ENCODE measurements at places on chromosomes 13 and 19.

DNA sequence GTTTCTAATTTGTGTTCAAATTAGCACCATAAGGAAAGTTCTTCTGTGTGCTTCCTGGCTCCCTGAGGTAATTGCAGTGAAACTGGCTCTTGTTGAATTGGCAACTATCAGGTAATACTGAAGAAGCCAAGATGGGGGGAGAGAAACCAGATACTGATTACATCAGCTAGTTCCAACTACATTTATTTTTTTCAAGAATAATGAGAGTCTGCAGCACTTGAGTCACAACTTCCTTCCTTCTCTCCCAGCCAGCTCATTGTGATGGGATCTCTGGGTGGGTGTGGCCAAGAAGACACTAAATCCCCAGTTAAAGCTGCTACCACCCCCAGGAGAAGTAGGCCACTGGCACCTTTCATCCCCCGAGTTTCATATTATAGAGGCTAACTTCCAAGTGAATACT is 100.7 kb upstream of the RXFP2 start:
- no peak for DNase-seq

GRCh38 chr13:22194106-22194805 is 523.4 kb downstream of the FGF9 start:
- no peak for DNase-seq

GRCh38 chr13:51063909-51064308 is 47.2 kb downstream of the C13orf42 start:
- DNase-seq: no peak

DNA sequence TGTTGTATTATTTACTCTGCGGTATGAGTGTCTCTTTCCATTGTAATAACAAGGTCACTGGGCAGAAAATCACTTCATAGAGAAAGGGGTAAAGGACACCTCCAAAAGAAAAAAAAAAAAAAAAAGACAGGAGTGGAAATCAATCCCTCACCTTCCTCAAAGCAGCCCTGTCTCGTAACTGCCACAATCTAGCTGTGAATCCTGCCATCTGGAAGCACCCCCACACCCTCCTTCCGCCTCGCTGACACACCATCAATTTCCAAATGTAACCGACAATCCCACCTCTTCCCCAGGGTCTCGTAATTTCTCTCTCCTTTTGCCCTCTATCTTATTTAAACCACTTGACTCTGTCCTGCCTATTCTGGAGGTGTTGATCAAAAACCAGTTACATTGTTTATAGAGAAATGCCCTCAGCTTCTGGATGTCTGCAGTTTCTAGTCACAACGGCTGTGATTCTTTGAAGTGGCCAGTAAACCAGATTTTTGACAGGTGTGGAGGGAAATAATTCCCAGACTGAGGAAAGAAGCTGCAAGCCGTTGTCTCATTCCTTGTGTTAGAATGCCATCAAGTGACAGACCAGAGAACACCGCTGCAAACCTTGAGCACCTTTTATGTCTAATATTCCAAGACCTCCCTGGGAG is 9.1 kb upstream of the POP4 start:
- no peak for DNase-seq

GRCh38 chr13:40271931-40272775 is 394.3 kb downstream of the FOXO1 start:
- peak; percentile 16 for DNase-seq

GRCh38 chr19:18070181-18070580 is 16.6 kb downstream of the IL12RB1 start:
- no peak for DNase-seq

GRCh38 chr13:86559901-86560300 is 760.7 kb upstream of the SLITRK6 start:
- DNase-seq: no peak

- no peak for DNase-seq
Observed at GRCh38 chr13:23953860-23954512, 56.7 kb upstream of the C1QTNF9B start.

DNA sequence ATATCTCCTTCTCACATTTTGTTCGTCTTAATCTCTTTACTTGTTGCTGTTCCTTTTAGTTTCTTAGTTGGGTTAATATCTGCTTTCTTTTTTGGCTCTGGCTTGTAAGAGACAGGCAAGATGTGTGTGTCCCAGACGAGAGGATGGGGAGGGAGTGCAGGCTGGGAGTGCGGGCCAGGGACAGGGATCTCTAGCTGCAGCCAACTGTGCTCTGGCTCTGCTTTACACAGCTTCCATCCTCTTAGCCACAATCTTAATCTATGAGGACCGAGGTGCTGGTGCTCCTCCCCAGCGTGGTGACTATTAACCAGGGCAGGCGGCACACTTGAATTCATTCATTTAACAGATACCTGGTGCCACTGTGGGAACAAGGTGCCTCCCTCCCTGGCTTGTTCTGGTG is 70.9 kb upstream of the WASF3 start:
- no peak for DNase-seq

DNA sequence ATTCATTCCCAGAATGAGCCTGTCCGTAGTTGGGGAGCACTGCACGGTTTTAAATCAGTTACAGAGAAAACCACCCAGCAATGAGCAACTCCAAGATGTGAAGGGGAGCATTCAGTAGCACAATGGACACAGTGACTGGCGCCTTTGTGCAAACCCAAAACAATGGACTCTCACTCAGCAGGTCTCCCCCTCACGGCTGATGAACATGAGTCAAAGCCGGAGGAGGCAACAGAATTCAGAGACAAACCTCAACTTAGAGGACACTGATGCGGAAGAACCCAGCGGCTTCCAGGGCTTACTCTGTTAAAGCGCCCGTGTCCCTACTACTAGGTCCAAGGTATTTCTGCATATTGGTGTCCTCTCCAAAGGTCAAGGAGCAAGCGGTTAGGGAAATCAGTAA is 17.7 kb downstream of the PLEKHF1 start:
- DNase-seq: no peak

DNA sequence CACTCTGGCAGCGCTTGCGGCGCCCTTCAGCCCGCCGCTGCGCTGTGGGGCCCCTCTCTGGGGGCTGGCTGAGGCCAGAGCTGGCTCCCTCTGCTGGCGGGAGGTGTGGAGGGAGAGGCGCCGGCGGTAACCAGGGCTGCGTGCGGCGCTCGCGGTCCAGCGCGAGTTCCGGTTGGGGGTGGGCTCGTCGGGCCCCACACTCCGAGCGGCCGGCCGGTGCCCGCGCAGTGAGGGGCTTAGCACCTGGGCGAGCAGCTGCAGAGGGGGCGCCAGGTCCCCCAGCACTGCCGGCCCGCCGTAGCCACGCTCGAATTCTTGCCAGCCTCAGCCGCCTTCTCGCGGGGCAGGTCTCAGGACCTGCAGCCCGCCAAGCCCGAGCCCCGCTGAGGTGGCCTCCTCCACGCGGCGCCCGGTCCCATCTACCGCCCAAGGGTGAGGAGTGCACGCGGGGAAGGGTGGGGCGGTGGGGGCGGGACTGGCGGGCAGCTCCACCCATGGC is 879.0 kb upstream of the SLITRK5 start:
- DNase-seq: no peak

DNA sequence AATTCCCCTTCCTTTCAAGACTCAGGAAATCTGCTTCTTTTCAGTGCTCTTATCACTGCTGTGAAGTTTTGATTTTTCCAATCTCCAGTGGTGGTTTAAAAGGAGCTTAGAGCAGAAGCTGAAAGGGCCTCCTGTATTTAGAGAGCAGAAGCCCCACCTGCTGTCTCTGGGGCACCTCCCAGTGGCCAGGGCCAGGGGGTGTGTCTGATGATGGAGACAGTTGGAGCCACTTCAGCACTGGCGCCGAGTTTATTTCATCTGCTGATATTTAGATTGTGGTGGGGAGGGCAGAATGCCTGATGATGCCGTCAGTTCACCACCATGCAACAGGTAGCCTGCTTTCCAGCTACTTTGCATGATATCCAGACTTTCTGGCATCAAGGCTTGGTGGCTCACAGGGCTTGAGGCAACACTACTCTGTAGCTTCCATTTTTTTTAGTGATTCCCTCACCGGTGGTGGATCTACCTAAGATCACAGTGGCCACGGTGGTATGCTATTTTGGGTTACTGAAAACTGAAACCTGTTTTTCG is 371.9 kb downstream of the KCNRG start:
- no peak for DNase-seq

GRCh38 chr13:85521657-85522056 is 277.6 kb downstream of the SLITRK6 start:
- DNase-seq: no peak

DNA sequence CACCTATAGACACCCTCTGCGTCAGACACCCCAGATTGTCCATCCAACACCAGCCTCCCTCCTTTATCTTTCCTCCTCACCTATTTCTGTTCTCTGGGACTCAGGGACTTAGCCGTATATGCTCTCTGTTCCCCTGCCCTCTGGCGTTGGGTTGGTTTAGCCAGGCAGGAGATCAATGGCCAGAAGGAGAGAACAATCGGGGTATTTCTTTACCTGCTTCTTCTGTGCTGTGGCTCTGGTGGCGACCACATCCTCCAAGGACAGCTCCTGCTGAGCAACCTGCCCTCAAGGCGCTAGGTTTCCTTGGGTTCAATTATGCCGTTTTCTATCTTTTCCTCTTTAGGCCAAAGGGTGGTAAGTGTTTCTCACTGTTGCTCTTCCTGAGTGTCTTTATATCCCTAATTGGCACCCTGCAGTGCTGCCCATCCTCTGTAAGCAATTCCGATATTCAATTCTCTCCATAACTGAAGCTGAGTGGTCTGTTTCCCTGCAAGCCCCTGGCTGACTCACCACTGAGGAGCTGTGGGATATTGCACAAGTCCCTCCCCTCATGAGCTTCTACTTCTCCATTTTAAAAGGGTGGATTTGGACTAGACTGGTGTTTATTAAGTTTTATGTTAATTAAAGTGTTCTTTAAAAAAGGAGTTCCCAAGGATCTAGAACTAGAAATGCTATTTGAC is 63.7 kb upstream of the TMTC4 start:
- DNase-seq: no peak

Data from stimulated activated CD4-positive, alpha-beta T cell treated with anti-CD3 and anti-CD28 coated beads, TNF-alpha, amount 100 ng/mL, for 48 hours (primary cell).